Activated CD4-positive, alpha-beta T cell treated with anti-CD3 and anti-CD28 coated beads, Interleukin-2, amount 50 U/mL, for 1 hour (primary cell): ENCODE measurements at places on chromosomes 5 and 9.

GRCh38 chr5:108430931-108431608 lies 49.2 kb upstream of the FBXL17 start:
- DNase-seq: no peak

DNA sequence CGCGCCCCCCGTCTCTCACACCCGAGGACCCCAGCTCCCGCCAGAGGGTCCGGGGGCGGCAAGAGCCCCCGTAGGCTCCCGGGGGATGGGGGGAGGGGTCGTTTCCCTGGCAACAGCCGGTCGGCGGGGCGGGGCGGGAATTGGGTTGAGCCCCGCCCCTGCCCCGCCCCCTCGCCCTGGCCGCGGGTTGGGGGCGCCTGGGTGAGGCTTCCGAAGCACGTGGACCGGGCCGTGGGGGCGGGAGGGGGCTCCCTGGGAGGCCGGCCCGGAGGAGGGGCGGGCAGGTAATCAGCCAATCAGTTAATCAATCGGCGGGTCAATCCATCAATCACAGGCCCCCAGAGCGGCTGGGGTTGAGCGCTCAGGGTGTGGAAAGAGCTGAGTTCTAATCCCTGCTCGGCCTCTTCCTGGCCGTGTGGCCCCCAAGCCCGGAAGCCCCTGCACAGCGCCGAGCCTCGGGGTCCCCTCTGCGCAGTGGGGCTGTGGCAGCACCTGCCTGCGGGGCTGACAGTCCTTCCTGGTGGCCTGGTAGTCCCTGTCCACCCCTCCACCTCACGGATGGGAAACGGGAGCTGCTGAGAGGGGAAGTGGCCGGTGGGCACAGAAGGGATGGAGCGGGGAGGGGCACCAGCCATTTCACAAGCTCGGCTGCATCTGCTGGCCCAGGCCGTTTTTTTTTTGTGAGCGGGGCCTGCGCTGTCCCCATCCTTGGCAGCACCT lies 174.2 kb upstream of the IER5L start:
- no peak for DNase-seq

- DNase-seq: no peak
Measured at GRCh38 chr9:114231273-114231672, 75.9 kb downstream of the COL27A1 start.

DNA sequence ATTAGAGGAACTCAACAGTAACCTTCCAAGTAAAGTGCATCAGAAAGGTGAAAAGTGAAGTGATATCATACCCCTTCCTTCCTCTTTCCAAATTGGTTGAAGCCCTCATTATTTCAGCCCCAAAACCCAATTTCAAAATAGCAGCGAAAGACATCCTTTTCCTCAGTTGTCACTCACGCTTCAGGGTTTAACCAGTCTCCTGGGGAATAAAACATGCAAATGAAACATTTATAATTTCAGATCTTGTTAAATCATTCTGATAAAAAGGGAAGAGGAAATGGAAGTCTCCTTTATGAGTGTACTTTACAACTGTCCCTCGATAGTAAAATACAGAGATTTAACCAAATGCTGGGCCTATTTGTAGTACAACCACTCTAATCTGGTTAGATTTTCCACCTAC lies 22.5 kb downstream of the TRPM6 start:
- no peak for DNase-seq

DNA sequence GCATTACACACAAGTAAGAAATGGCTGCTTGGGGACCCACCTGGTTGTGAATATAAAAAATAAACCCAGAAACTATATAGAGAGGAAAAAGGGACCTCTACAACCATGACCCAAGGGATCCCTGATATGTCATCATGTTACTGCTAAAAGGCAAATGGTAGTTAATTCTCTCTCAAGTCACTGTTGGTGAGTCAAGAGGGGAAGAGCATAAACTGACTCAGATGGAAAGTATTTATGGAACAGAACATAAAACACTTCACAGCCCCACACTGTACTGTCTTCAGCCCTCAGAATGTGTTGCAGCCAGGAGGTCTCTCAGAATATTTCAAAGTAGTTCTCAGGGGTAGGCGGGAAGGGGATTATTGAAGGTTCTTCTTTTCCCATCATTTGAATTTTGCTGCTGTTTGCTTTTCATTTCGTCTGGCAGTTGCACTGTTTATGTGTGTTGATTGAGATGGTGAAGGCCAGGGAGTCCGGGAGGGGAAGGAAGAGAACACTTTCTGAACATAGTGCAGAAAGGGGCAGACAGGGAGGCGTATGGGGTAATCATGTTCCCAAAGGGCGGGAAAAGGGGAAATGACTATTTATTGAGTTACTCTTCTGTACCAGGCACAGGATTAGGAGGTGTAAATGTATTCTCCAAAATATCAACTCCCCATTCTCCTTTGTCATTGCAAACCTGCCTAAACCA lies 85.5 kb downstream of the TEK start:
- DNase-seq: no peak

DNA sequence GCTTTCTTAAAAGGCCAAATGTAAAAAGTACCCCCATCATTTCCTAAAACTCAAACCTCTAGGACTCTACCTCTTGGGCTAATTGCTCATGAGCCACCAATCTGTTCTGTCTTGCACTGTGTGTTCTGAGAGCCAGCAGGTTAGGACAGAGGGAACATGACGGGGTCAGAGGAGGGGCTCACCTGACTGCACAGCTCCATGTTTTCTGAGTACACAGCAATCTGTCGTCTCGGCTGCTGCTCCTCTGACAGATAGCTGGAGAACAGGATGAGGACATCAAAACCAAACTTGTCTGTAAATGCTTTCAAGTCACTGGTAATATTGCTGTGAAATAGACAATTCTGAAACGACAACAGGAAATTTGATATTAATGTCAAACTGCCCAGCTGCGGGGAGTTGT lies 50.9 kb upstream of the PCA3 start:
- no peak for DNase-seq

- DNase-seq: no peak
Measured at GRCh38 chr9:132989414-132989996, 11.0 kb downstream of the GFI1B start.

- DNase-seq: no peak
Measured at GRCh38 chr5:82388181-82388580, 110.0 kb upstream of the RPS23 start.

DNA sequence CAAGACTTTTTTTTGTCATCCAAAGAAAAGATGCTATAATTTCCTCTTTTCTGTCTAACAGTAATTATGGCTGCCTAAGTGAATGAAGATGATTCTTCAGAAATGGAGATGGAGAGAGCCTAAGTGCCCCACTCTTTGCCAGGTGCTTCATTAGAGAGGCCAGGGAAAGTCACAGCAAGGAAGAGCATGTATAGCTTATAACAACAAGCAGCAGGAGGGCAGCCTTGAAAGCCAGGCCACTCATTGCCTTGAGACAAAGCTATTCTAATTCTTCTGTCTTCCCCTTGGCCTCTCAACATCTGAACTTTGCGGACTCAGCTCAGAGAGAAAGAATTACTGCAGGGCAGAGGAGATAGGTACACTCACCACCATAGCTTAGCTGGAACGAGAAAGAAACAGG lies 112.0 kb upstream of the ZNF366 start:
- DNase-seq: no peak

GRCh38 chr5:113302120-113302519 lies 132.7 kb downstream of the TSSK1B start:
- DNase-seq: no peak

DNA sequence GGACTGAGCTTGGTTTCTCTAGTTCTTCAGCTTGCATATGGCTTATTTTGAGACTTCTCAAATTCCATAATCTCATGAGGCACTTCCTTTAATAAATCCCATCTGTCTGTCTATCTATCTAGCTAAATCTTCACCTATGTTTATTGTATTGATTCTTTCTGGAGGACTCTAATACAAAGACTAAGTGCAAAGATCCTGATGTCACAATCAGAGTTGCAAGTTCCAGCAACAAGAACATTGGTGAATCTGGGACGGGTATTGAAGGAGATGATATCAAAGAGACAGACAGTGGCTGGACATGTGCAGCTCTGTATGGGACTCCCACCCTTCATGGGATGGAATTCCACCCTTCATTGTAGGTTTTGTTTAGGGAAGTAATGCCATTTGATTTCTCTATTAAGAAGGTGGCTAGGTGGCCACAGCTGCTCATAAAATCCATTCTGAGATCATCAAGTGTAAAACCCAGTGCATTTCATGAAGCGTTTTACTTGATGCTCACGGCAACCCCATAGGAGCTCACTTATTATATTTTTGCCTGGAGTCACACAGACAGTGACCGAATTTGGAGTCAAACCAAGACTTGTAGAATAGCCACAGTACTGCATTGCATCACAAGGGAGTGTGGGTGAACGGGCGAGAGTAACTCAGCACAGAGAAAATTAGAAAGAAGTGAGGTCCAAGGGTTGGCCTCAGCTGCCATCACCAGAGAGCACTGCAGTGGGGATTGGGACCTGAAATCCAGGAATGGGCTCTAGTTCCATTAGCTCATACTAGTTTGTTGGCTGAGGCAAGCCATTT lies 24.9 kb downstream of the TAS2R1 start:
- no peak for DNase-seq

DNA sequence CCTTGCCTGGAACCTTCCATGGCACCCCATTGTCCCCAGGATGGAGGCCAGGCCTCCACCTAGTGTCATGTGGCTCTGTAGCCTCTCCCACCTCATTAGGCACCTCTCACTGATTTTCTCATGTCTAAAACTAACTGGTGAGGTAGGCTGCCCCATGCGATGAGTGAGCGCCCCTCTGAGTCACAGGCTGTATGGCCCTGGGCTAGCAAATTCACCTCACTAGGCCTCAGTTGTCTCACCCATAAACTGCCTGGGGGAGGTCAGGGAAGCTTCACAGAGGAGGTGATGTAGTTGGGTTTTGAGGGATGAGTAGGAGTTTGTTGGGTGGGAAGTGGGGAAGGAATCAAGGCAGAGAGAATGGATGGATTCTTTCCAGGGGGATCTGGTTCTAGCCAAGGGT lies 8.8 kb downstream of the RXRA start:
- DNase-seq: no peak

DNA sequence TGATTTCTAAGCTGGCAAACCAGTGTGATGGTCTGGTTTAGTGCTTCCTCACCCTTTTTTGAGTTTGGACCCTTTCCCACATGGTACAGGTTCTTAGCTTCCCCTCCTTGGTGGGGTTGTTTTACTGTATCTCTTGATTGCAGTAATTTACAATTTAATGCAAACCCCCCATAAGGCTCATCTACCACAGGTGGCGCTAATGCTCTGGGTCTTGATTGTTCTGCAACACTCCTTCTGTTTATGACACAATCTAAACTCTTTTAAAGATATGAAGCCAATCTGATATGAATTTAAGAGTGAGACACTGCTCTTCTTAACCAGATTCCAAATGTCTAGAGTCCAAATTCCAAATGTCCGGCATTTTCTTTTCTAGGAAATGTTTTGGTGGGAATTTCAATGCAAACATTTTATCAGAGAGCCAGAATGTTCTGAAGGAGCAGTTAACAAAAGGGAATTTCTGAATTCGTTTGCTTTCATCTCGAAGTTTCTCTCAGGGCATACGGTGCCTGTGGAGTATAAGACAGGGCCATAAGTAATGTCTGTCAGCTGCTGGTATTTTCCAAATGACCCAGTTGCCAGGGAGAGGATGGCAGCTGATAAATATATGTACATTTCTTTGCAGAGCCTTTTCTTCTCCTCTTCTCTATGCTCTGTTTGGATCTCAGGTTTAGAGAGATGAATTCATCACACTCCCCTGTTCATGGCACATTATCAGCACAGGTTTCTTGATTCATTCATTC lies 246.8 kb downstream of the ARHGAP26 start:
- peak; percentile 46 for DNase-seq

- no peak for DNase-seq
Measured at GRCh38 chr5:156121234-156121633, 205.7 kb upstream of the SGCD start.

DNA sequence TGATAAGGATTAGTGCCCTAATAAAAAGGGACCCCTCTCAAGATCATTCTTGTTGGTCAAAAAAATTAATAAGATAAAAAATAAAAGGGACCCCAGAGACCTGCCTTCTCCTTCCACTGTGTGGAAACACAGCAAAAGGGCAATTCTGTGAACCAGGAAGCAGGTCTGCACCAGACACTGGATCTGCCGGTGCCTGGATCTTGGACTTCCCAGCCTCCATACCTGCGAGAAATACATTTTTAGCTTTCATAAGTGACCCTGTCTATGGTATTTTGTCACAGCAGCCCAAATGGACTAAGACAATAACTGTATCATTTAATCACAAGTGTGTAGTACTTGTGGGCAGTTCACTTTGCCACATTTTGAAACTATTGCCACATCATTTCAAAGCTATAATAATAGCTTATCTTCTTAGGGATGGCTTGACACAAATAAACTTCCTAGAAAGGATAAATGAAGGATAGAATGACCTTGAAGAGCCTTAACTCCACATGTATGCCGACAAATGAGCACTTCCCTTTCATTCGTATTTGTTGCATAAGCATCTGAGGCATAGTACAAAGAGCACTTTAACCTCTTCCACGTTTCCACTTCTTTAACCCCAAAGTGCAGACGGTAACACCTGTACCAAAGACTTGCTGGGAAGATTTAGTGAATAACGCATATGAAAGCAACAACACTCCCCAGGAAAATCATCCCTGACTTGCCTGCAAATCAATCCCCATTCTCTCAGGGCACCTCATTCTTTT lies 336.5 kb downstream of the RFX3 start:
- no peak for DNase-seq

DNA sequence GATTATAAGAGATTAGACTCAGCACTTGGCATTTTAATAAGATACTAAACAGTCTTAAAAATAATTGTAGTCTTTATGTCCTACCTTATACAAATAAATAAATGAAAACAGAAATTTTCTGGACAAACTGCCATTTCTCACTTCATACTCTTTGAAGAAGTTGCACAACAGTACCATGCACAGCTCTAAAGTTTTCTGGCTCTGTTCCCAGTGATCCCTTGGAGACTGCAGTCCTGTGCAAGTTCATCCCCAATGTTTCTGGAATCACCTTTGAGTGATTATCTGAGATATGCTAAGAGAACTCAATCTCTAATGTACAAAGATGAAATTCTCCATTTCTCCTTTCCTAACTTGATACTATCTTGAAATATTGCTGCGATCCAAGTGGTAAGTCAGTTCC lies 330.4 kb upstream of the EDIL3 start:
- no peak for DNase-seq

DNA sequence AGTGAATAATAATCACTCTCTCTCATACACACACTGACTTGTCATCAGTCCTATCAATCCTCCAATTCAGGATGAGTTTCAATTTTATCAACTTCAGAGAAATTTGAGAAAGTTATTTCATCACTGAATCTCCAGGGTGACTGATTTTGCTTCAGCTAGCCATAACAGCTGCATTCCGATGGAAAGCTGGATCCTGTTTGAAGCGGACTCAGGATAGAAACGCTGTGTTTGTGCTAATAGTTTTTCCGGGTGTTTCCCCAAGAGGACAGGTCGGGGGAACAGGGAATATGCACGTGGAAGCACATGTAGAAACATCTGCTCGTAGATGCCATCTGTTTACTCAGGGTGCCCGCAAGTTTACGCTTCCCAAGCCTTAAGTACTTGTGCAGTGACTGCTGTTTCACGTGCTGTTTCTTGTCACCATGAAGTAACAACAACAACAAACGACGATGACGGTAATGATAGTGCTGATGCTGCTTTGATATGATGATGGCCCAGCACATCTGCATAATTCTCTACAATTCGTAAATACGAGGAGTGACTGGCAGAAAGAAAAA lies 263.7 kb upstream of the DAPK1 start:
- no peak for DNase-seq
